ENCODE measurements at places on chromosomes 1 and 21. TPM values are rescaled to one million over a fixed set of nuclear protein-coding genes. Genes with fewer than 3 reads are reported as not detected.

SPRR2B gene
- total RNA-seq = not detected

CNIH3 gene
- not detected for total RNA-seq

DNA sequence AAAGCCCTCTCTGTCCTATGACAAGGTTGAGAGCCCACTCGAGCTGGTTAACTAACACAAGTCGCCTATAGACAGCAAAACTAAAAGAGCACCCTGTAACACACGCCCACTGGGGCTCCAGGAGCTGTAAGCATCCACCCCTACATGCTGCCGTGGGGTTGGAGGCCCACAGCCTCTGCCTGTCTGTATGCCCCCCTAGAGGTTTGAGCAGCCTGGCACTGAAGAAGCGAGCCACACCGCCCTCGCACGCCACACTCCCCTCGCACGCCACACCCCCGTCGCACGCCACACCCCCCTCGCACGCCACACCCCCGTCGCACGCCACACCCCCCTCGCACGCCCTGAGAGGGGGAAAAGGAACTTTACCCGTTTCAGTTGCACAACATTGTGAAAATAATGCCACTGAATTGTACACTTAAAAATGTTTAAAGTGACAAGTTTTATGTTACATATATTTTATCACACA lies 13.2 kb upstream of the HMGCL start:
- no peaks in the 10 kb centered on the region for H3K27me3 ChIP-seq
- H3K36me3 ChIP-seq = no peaks in the 10 kb centered on the region
- peak; percentile 43 for DNase-seq
- H3K4me3 ChIP-seq = peak overlapping the region; percentile 15
- no peak overlapping the region for H3K27ac ChIP-seq
- H3K4me1 ChIP-seq = peaks cover 3% of the 10 kb centered on the region

GRCh38 chr1:20430355-20431175 lies 55.4 kb downstream of the CAMK2N1 start:
- no peak for DNase-seq
- H3K27me3 ChIP-seq = peaks cover 4% of the 10 kb centered on the region
- no peaks in the 10 kb centered on the region for H3K36me3 ChIP-seq
- H3K27ac ChIP-seq = no peak overlapping the region
- no peak overlapping the region for H3K4me3 ChIP-seq

COL16A1 gene
- total RNA-seq = 4.3 TPM

- H3K27me3 ChIP-seq = no peaks in the 10 kb centered on the region
- DNase-seq = no peak
- H3K27ac ChIP-seq = peak overlapping the region; percentile 56
Measured at GRCh38 chr1:8598783-8599182, 218.7 kb downstream of the RERE start.

GRCh38 chr1:247291161-247291560 lies 35.3 kb downstream of the VN1R5 start:
- no peaks in the 10 kb centered on the region for H3K36me3 ChIP-seq
- no peaks in the 10 kb centered on the region for H3K4me1 ChIP-seq
- H3K4me3 ChIP-seq = no peak overlapping the region
- no peaks in the 10 kb centered on the region for H3K27me3 ChIP-seq
- DNase-seq = no peak

- peak; percentile 19 for DNase-seq
- H3K36me3 ChIP-seq = no peaks in the 10 kb centered on the region
- H3K4me3 ChIP-seq = peak overlapping the region; percentile 59
- no peaks in the 10 kb centered on the region for H3K27me3 ChIP-seq
Measured at GRCh38 chr1:198935306-198935921, 296.6 kb downstream of the PTPRC start.

PLEKHN1 gene
- not detected for total RNA-seq

GRCh38 chr1:102178480-102178879 lies 181.8 kb upstream of the OLFM3 start:
- H3K27ac ChIP-seq = no peak overlapping the region
- H3K36me3 ChIP-seq = no peaks in the 10 kb centered on the region
- DNase-seq = no peak
- H3K4me3 ChIP-seq = no peak overlapping the region
- H3K27me3 ChIP-seq = no peaks in the 10 kb centered on the region
- H3K4me1 ChIP-seq = no peaks in the 10 kb centered on the region

GRCh38 chr1:204885790-204886189 lies 15.1 kb downstream of the NFASC start:
- H3K4me3 ChIP-seq = no peak overlapping the region
- no peaks in the 10 kb centered on the region for H3K27me3 ChIP-seq
- no peaks in the 10 kb centered on the region for H3K36me3 ChIP-seq
- peak overlapping the region; percentile 35 for H3K27ac ChIP-seq

DNA sequence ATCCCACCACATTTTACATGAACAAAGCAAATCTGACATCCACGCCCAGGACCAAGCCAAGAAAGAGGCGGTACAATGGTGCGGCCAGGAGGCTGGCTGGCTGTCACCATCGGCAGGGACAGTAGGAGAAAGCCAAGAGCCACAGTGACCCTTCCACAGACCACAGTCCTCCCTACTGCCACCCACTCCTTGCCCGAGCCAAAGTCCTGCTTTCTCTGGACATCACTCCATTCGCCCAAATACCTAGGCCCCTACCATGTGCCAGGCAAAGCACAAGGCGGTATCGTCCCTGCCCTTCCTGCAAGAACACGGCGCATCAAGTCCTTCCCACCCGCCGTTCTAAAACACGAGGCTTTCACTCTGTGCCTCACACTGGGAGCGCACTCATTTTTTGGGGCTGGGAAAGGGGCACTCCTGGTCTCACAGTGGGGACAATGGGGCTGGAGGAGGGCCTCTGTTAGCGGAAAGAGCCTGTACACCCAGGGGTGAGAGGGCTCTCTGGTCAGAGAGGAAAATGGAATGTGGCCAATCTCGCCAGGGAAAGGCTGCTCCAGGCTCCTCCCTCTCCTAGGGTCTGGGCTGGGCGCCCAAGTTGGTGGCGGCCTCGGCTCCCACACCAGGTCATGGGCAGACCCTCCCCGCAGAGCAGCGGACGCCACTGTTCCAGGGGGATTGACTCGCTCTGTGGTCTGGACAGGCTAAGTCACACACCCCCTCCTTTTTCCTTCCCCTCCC lies 26.5 kb downstream of the SSBP3 start:
- H3K4me3 ChIP-seq = peak overlapping the region; percentile 30
- no peaks in the 10 kb centered on the region for H3K36me3 ChIP-seq
- peaks cover 71% of the 10 kb centered on the region for H3K4me1 ChIP-seq
- no peaks in the 10 kb centered on the region for H3K27me3 ChIP-seq
- no peak for DNase-seq

DNA sequence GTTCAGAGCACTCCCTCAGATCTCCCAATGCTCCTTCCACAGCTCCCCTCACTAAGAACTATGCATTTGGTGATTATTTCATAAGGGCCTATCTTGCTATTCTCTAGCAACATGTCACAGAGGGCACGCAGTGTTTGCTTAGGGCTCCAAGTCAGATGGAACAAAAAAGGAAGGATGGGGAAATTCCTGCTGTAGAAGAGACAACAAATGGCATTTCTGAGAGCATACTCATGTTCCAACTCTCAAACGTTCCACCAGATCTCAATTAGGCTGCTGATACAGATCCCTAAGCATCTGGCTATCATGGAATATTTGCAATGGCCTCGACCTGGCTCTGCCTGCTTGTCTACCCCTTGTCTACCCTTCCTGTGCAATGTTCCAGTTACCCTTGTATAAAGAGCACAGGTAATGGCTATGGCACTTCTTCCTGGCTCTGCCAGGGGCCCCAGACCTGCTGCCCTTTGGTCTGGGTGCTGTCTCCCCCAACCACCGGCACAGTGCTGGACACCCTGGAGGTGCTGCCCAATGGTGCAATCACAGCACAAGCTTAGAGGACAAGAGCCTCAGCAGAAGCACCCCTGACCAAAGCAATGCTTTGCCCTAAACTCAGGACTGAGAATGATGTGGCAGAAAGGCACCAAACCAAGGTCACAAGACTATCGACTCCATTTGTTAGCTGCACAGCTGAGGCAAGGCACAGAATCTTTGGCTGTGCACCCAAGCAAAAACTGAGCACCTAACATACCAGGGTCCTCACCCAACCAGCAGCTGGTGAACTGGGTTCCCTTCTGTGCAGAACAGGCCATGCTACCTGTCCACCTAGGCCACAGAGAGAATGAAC lies 3.6 kb downstream of the PARP1 start:
- H3K4me1 ChIP-seq = peaks cover 70% of the 10 kb centered on the region
- no peak overlapping the region for H3K4me3 ChIP-seq
- no peak for DNase-seq

- H3K4me3 ChIP-seq = no peak overlapping the region
- DNase-seq = no peak
- no peaks in the 10 kb centered on the region for H3K4me1 ChIP-seq
- no peaks in the 10 kb centered on the region for H3K27me3 ChIP-seq
- H3K27ac ChIP-seq = no peak overlapping the region
Measured at GRCh38 chr21:40029888-40030287, 162.7 kb downstream of the PCP4 start.

- no peaks in the 10 kb centered on the region for H3K36me3 ChIP-seq
- peaks cover 45% of the 10 kb centered on the region for H3K4me1 ChIP-seq
- DNase-seq = no peak
- no peak overlapping the region for H3K4me3 ChIP-seq
- H3K27ac ChIP-seq = no peak overlapping the region
Measured at GRCh38 chr1:41485605-41486004, 1.1 kb upstream of the EDN2 start.

DNA sequence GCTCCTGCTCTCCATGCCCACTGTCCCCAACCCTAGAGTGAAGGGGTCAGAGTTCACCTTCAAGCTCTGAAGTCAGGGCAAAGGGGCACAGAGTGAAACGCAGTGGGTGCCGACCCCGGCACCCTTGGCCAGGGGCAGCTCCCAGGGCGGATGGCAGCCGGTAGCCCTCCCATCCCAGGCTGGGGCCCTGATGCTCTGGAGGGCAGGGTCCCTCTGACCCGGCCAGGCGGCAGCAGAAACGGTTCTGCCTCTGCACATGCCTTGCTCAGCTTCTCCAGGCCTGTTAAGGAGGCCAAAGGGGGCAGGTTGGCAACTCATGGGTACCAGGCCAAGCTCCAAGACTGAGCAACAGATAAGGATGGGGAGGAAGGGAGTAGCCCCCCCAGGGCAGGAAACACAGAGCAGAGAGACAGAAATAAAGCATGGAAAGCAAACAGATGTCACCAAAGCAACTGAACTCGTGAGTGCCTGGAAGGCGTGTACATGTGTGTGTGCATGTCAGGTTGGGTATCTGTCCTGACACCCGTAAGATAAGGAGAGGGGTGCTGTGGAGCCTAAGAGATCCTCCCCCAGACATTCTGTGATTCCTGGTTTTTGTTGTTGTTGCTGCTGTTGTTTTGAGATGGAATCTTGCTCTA lies 112.3 kb upstream of the IFFO2 start:
- no peaks in the 10 kb centered on the region for H3K27me3 ChIP-seq
- H3K27ac ChIP-seq = no peak overlapping the region
- H3K4me3 ChIP-seq = no peak overlapping the region
- H3K4me1 ChIP-seq = peaks cover 14% of the 10 kb centered on the region

C1orf116 gene
- 1.1 TPM for total RNA-seq

- no peaks in the 10 kb centered on the region for H3K27me3 ChIP-seq
- H3K27ac ChIP-seq = no peak overlapping the region
- DNase-seq = no peak
Measured at GRCh38 chr1:236381565-236382158, 12.4 kb upstream of the EDARADD start.

DNA sequence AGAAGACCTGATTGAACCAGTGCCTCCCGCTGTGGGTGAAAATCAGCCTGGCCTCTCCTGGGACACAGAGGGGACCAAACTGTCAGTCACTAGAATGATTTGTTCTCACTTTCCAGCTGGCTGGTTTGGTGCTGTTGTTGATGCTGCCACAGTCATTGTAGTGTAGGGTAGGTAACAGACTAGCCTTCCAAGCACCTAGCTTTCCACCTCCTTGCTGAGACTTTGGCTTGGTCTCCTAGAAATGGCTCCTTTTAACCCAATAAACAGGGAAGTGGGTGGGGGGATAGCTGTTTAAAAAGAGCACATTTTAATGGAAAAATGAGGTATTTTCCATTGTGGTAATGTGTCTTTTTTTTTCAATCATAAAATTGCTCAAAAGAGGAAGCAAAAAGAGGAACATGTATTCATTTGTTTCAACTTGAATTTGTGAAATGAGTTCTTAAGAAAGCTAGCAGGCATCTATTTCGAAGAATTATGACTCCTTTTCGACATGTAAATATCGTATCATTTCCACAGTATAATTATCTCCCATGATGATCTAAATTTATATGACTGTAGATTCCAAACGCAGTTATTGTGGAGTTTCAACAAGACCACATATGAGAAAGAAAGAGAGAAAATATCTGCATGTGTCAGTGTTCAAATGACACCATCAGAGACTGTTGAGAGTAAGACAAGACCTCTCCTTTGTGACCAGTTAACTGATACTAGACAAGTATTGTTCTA lies 190.1 kb downstream of the HLX start:
- no peak for DNase-seq
- H3K4me1 ChIP-seq = no peaks in the 10 kb centered on the region
- no peak overlapping the region for H3K27ac ChIP-seq

GRCh38 chr1:202723708-202724107 lies 13.5 kb upstream of the SYT2 start:
- peaks cover 24% of the 10 kb centered on the region for H3K36me3 ChIP-seq
- no peak for DNase-seq
- H3K4me3 ChIP-seq = no peak overlapping the region
- H3K27me3 ChIP-seq = no peaks in the 10 kb centered on the region
- no peaks in the 10 kb centered on the region for H3K4me1 ChIP-seq

DNA sequence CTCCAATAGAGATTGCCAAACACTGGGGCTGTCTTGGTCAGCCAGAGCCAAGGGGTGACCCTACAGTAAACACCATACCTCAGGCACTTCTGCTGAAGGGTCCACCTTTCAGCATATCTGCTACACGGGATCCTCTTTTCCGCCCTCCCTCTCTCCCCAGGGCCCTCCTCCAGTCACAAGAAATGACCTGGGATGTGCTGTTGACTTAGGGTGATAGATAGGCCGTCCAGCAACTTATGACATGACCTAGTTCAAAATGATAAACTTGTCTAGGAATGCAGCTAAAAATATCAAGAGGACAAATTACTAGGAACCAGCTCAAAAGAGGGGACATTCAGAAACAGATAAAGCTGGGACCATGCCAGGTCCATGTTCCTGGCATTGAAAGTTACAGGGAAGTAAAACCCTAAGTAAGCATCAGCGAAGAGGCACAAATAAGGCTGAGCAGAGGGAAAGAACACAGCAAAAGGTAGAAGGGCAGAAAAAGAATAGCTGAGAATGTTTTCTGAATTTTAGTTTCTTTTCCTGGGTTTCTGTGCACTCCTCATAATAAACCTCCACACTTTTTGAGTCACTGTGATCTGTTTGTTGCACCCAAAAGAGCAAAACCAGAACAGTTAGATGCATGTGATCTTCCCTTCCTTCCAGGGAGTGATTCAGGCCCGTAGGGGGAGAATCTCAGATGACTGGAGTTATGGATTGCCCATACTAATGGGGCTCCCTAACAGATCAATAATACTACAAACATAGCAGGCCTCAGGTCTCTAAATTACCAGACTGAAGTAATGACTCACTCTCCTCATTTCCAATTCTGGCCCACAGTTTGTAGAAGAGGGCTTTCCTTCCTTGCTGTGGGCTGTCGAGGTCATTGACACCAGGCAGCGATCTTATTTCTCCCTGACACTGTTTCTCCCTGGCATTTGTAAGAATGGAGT lies 48.9 kb upstream of the F3 start:
- no peaks in the 10 kb centered on the region for H3K36me3 ChIP-seq
- peak; percentile 31 for DNase-seq
- no peak overlapping the region for H3K4me3 ChIP-seq
- peak overlapping the region; percentile 46 for H3K27ac ChIP-seq
- no peaks in the 10 kb centered on the region for H3K27me3 ChIP-seq
